T-helper 2 cell (primary cell): ENCODE measurements at places on chromosomes 12 and 14.
A peak's percentile ranks its signal among the peaks of the same experiment; 100 is the strongest.

GRCh38 chr14:24607081-24607480 is 2.4 kb downstream of the GZMH start:
- no peak for DNase-seq

GRCh38 chr12:18895946-18896345 is 158.0 kb downstream of the CAPZA3 start:
- DNase-seq = no peak

DNA sequence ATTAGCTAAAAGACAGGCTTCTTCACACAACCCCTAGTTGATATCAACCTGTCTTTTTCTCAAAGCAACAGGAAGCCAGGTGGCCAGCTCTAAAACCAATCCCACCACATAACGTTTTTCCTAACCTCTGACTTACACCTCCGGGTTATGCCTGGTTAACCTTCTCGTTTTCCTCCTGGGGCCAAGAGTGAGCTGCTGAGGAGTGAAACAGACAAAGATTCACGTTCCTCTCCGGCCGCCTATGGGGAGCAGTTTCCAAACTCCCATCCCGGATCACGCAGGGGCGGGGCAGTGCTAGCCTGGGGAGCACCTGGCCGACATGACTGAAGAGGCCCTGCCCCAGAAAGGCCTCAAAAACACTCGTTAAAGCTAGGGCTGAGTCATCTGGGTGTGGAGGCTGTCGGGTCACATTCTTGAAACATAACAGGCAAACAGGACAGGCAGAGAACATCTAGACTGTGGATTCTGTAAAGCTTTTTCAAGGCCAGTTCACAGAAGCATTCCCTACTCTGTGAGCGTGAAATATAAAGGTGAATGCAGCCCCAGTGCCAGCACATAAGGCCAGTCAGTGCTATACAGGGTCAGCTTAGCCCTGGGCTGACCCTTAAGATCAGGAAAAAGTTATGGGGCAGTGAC is 25.9 kb upstream of the LGALS3 start:
- DNase-seq = peak; percentile 70

DNA sequence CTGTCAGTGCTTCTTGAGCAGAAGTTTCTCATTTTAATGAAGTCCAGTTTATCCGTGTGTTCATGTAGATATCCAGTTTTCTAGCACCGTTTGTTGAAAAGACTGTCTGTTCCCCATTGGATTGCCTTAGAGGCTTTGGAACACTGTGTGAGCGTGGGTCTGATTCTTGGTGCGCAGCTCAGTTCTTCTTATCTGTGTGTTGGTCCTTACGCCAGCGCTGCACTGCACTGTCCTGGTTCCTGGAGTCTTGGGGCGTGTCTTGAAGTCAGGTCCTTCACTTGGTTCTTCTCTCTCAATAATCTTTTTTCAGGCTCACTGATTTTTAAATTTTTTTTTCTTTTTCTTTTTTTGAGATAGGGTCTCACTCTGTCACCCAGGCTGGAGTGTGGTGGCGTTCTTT is 25.5 kb downstream of the EP400 start:
- DNase-seq = no peak

- DNase-seq = no peak
Measured at GRCh38 chr12:122527478-122527944, 462 bp downstream of the KNTC1 start.

DNA sequence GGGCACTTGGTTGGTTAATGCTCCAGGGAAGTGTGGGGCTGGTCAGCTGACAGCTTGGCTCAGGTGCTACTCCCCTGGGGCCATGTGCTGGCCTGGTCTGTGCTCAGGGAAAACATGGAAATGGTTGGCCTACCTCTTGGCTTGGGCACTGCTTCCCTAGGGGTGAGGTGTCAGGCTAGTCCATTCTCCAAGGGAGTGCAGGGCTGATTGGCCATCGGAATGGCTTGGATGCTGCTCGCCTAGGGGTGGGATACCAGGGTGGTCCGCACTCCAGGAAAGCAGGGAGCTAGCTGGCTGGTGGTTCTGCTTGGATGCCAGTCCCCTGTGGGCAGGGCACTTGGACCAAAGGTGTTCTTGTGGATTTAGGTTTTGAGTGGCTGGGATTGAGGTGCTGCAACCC is 245.7 kb downstream of the RAD51B start:
- DNase-seq = no peak

- no peak for DNase-seq
Measured at GRCh38 chr12:68356060-68356695, 24.0 kb upstream of the MDM1 start.

DNA sequence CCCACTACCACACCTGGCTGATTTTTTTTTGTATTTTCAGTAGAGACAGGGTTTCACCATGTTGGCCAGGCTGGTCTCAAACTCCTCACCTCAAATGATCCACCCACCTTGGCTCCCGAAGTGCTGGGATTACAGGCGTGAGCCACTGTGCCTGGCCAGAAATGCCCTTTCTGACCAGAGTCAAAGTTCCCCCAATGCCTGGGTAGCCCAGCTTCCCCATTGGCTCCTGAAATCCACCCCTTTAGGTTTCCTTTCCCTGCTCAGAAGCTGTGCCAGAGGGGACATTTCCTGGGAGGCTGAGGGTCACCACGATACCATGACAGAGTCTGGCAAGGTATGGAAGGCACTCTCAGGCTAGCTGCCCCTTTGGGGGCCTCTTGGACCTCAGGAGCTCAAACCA is 3.5 kb downstream of the GSTZ1 start:
- DNase-seq = no peak

- peak; percentile 23 for DNase-seq
Measured at GRCh38 chr12:122336015-122336946, 70.0 kb upstream of the VPS33A start.

GRCh38 chr12:42380733-42381132 is 54.8 kb downstream of the PPHLN1 start:
- no peak for DNase-seq
